ENCODE measurements at places on chromosomes 7 and 10.

DNA sequence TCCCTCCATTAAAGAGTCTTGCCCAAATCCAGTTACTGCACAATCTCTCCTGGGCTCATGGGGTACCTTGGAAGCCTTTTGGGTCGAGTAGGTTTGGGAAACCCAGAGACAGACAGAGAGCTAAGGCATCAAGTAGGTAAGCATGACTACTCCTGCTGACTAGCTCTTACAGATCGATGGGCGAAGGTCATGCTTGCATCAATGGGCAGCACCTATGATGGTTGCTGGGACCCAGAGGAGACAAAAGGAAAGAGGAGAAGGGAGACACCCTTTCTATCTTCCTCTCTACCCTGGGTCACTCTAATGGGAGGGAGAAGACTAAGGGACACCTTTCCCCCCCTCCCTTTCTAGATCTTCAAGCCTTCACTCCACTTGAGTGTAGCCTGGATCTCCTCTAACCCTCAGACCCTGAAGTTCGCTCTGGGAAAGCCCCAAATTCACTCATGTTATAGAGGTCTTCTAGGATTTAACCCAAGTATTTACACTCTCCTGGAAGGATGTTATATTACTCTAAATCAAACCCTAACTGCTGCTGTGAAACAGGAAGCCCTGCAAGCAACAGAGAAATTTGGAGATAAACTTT lies 31.6 kb upstream of the ZNF746 start:
- no peak for DNase-seq

- no peak for DNase-seq
Measured at GRCh38 chr10:59143544-59143943, 32.9 kb upstream of the PHYHIPL start.

GRCh38 chr7:14598978-14599377 lies 303.6 kb downstream of the DGKB start:
- no peak for DNase-seq

DNA sequence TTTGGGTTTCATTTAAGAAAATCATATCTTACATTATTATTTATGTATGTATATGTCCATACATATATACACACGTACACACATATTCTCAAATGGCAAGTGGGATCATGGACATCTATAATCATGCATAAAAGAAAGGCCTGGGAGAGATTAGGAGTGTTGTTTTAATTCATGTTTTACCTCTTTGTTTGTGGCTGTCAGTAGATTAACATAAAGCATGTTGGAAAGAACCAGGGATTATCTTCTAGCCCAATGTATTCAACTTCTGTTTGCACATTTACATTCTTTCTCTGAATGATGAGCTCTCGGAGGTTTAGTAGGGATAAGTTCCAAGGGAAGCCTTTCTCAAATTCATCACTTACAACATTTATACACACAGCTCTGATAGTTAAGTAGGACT lies 191.4 kb downstream of the NSUN6 start:
- no peak for DNase-seq

GRCh38 chr7:80401708-80402107 lies 110.2 kb downstream of the GNAT3 start:
- no peak for DNase-seq

DNA sequence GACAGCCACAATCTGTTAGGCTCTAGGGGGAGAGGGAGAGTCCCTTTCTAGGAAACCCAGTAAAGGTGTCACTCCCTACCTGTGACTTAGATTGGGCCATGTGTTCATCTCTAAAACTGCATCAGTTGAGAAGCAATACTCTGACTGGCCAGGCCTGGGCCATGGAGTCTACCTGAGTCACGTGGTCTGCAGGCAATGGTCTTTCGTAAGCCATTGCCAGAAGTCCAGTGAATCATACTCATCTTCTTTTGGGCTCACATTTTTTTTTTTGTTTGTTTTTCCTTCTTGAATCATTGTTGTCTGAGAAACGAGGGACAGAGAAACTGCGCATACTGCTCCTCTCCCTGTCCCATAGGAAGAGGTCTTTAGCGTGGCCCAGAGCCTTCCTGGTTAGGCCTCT lies 215.6 kb downstream of the CCSER2 start:
- DNase-seq, result no peak

GRCh38 chr7:80232979-80233724 lies 98.5 kb downstream of the GNAI1 start:
- DNase-seq, result no peak

DNA sequence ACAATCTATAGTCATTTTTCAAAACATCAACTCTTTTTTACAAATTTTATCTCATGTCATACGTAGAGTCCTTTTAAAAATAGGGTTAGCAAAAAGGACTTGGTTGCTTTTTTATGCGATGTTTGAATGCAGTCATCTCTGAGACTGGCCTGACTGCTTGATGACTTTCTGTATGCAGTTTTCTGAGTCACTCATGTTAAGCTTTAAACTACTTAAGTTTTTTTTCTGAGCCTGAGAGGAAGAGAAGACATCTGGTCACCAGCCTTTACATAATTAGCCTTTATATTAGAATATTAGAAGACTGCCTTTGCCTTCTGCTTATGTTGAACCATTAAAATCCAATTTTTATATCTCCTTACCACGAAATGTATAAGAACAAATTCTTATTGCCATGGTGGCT lies 834.4 kb upstream of the MBL2 start:
- no peak for DNase-seq

- no peak for DNase-seq
Measured at GRCh38 chr7:36971515-36972139, 247.3 kb upstream of the AOAH start.

DNA sequence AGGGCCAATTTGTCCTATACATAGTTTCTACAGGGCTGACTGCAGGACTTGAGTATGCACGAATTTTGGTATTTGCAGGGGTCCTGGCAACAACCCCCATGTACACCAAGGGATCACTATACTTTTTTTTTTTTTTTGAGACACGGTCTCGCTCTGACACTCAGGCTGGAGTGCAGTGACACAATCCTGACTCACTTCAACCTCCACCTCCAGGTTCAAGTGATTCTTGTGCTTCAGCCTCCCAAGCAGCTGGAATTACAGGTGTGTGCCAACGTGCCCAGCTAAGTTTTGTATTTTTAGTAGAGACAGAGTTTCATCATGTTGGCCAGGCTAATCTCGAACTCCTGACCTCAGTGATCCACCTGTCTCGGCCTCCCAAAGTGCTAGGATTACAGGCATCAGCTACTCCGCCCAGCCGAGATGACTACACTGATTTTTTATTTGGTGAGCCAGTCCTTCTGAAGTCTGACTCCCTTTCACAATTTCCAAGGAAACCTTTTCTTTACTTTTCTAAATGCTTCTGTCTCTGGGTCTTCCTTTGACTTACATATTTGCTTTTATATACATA lies 19.8 kb downstream of the CFAP70 start:
- no peak for DNase-seq

- no peak for DNase-seq
Measured at GRCh38 chr7:98594787-98595186, 22.3 kb upstream of the NPTX2 start.

- no peak for DNase-seq
Measured at GRCh38 chr7:132825932-132826835, 249.9 kb upstream of the PLXNA4 start.

DNA sequence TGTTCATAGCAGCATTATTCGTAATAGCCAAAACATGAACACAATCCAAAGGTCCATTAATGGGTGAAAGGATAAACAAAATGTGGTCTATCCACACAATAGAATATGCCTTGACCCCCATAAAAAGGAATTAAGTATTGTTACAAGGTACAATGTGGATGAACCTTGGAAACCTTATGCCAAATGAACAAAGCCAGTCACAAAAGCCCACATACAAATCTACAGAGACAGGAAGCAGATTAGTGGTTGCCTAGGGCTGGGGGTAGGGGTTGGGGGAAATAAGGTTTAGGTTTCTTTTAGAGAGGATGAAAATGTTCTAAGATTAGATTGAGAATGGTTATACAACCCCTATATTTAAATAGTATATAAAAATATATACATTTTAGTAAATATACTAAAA lies 34.8 kb downstream of the PIP4K2A start:
- no peak for DNase-seq

GRCh38 chr7:126529833-126530232 lies 722.9 kb downstream of the GRM8 start:
- no peak for DNase-seq

GRCh38 chr10:89073719-89074118 lies 83.1 kb downstream of the FAS start:
- no peak for DNase-seq

GRCh38 chr7:133513608-133514007 lies 260.7 kb downstream of the EXOC4 start:
- DNase-seq, result no peak

- no peak for DNase-seq
Measured at GRCh38 chr10:69801094-69801433, 642 bp upstream of the COL13A1 start.

DNA sequence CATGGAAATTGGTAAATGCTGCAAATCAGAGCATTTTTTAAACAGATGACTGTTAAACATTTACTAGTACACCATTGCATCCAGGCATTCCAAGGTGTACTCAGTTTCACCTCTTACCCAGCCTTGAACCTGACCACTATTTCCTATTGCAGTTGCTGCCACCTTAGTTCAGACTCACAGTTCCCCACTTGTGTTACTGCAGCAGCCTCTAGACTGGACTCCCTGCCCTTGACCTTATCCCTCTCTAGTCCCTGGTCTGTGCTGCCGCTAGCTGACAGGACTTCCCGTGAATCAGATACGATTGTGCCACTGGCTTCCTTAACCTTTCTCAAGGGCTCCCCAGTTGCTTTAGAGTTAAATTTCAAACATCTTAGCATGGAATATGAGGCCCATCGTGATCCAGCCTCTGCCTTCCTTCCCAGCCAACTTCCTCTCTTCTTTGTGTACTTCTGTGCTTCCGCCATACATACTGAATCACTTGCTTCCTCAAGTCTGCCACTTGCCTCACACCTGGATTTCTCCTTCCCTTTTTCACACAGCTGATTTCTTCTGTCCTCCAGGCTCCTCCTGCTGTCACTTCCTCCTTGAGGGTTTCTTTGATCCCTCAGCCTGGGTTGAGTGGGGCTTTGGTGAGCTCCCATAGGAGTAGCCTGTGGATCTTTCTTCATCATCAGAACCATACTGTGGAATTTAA lies 118.7 kb upstream of the GJD4 start:
- no peak for DNase-seq

DNA sequence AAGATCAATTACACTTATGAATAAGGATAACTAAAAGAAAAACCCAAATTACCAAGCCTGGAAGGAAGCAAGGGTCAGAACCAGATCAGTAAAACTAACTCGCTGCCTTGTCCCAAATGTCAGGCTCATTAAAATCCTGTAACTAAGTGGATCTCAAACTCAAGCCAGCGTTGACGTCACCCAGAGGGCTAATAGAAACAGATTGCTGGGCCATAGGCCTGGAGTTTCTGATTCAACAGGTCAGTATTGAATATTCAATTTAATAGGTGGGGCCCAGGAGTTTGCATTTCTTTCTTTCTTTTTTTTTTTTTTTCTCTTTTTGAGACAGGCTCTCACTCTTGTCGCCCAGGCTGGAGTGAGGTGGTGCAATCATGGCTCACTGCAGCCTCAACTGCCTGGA lies 397.0 kb downstream of the CALN1 start:
- DNase-seq, result no peak
